Activated CD4-positive, CD25-positive, alpha-beta regulatory T cell (primary cell): ENCODE measurements at places on chromosomes 16 and 17.

- no peak for DNase-seq
Measured at GRCh38 chr16:85232369-85233142, 120.3 kb upstream of the CIBAR2 start.

GRCh38 chr17:43092901-43093300 lies 32.3 kb downstream of the BRCA1 start:
- DNase-seq = no peak

- peak; percentile 96 for DNase-seq
Measured at GRCh38 chr17:7239091-7240027, at the start of gene PHF23. Gene PHF23, minus strand, starts transcription at chr17:7239457. Its CDS starts 178 bp downstream, at chr17:7239279.

- no peak for DNase-seq
Measured at GRCh38 chr17:66966704-66967418, 2.4 kb downstream of the CACNG4 start.

DNA sequence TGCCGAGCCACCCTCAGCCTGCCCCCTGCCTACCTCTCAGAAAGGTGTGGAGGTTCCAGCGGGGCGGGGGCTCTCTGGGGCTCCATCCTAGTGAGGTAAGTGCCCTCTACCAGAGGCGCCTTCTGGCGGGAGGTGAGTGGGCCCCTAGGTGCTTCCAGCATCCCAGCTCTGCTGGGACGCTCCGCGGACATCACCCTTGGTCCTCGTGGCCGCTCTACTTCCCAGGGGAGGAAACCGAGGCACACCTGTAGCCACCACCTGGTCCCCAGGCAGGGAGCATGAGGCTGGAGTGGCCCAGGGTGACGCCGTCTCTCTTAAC lies 1.4 kb downstream of the MCRIP2 start:
- no peak for DNase-seq

- DNase-seq = no peak
Measured at GRCh38 chr16:73216932-73217331, 169.0 kb upstream of the ZFHX3 start.

- DNase-seq = no peak
Measured at GRCh38 chr16:67729636-67730248, 10.6 kb upstream of the GFOD2 start.

DNA sequence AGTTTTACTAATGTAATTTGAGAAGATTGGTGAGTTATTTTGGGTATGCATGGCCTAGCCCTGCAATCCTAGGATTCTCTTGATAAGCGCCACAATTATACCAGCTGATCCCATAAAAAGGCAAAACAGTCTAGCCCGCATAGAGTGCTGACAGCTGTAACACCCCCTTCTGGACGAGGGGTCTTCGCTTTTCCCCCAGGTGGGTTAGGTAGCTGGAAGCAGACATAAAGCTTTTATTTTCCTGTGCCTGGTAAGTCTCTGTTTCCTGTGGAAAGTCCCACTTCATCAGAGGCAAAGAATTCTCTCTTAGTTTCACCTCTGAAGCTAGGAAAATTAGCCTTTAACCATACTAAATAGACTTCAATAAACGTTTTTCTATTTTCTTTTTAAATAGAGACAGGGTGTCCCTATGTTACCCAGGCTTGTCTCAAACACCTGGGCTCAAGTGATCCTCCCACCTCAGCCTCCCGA lies 108.3 kb downstream of the YPEL2 start:
- DNase-seq = no peak

DNA sequence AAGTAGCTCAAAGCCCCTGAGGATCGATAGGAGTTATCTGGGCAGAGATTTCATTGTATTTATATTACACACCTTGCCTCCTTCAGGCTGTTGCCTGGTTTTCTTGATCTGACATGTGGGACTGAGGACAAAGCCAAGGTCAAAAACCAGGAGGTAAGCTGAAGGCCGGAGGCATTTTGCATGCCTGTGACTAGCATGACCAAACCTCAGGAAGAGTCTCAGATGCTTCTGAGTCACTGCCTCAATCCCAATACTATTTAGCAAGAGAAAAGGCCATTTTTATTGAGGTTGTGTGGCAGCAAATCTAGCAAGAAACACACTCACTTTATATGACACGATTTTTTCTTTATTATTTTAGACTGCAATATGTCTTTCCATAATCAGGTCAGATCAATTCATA lies 968.1 kb downstream of the CDH11 start:
- no peak for DNase-seq

DNA sequence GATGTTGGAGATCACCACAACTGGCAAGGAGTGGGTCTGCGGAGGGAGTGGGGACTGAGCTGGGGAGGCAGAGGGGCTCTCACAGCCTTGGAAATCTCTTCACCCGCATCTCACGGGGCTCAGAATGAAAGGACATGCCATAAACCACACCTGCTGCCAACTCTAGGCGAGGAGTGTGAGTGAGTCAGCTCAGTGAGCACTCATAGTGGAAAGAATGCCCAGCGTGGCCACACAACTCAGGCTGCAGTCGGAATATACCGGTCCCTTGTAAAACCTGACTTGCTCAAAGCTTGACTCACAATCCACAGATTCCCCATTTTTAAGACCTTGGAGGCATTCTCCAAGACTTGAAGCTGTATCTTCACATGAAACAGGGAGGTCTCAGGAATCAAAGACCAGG lies 36.7 kb downstream of the STAT5A start:
- DNase-seq = no peak

DNA sequence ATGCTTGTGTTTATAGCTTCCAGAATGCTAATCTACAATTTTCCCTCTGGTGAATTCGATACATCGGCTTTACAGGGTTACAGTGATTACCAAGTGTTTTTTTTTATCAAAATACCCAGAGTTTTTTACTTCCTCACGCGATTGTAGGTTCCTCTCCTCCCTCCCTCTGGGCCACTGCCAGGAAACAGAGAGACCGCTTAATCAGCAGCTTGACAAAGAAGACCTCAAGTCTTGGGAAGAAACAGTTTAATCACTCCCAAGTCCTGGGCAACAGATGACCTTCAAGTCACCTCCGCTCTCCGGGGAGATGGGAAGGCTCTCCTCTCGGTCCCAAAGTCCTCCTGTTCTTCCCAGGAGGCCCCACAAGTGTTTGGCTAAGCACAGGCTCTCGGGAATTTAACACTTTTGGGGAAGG lies 23.5 kb downstream of the SMTNL2 start:
- no peak for DNase-seq

DNA sequence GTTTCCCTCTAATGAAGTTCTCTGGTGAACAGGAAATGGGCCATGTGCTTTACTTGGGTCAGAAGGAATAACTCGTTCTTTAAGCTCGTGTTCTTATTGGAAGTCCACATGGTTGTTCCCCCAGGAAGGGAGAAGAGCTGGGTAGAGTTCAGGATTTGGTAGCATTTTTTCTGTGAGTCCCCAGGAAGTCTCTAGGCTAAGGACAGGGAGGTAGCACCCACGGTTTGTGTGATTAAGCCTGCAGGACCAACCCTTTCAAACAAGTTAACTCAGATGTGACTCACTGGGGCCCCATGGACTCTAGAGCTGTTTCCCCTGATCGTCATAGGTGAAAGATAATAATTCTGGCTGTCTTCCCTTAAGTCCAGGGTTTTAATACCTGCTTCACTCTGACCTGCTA lies 16.4 kb downstream of the SAP30BP start:
- DNase-seq = no peak

DNA sequence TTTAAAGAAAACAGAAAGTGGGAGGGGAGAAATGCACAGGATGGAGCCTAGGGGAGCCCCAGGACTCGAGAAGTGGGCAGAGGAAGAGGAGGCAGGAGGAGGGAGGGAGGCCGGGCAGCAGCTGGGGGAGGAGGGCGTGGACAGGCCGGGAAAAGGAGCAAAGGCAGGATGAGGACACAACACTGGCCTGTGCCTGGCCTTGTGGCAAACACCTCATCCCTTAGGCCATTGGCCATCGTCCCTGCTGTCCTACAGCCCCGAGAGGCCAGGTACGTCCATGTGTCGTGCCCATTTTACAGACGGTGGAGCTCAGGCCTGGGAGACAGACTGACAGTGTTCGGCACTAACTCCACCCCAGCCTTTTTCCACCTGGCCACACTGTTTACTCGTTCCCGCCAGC lies 15.9 kb downstream of the JPH3 start:
- no peak for DNase-seq

- no peak for DNase-seq
Measured at GRCh38 chr16:13553453-13553985, 366.4 kb upstream of the ERCC4 start.
